ENCODE measurements at places on chromosomes 11 and 22.

DNA sequence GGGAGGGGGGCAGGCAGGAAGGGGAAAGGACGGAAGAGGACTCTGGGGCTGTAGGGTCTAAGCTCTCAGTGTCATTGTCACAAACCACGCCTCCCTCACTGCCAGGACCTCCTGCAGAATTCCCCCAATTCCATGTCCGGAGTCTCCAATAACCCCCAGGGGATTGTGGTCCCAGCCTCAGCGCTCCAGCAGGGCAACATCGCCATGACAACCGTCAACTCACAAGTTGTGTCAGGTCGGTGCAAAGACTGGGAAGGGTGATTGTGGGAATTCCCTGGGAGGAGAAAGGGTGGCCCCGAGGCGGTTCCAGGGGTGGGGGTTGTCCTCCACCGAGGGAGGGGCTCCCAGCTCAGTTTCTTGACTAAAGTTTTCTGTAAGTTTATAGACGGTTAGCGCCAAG lies 86.0 kb downstream of the FEZ1 start:
- DNase-seq = no peak

- no peak for DNase-seq
Measured at GRCh38 chr11:80773919-80774318, 1333.1 kb upstream of the TENM4 start.

DNA sequence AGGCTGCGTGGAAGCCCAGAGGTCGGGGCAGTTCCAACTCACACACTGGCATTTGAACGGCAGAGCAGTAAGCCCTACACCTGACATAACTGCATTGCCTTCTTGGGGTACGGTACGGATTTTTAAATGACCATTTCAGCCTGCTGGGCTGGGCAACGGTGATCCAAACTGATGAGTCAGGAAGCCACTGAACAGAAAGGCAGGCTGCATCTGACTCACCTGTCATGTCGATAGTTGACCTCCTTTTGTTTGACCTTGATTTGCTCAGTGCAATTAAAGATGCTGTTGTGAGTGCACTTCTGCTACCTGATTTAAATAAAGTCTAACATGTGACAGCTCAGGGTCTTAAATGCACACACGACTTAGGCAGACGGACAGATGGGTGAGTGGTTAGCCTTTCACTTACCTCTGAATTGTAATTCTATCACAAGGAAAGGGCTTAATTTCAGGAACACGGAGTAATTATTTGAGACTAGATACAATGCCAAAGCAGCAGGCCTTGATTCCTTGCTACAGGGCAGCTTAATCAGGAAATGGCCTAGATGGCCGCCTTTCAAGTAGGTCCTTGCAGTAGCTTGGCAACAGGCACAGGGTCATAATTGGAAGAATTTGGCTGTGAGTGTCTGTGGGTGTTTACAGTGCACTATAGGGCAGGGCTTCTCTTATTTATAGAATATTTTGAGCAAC lies 52.2 kb downstream of the BMAL1 start:
- DNase-seq = peak; percentile 16

DNA sequence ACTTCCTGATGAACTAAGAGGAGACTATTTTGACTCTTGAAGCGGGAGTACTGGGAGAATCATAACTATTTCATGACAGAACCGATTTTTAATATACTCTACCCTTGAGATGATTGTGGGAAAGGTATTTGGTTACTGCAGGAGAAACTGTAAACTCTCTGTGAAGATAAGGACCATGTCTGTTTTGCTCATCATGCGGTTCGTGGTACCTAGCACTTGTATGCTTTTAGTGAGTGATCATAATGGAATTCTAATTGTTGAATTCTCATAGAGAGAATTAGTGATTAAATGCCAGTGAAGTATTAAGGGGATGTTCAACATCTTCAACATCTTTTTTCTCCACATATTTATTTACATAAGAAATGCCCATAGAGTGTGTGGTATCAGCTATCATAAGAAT lies 11.4 kb downstream of the AASDHPPT start:
- DNase-seq = no peak

DNA sequence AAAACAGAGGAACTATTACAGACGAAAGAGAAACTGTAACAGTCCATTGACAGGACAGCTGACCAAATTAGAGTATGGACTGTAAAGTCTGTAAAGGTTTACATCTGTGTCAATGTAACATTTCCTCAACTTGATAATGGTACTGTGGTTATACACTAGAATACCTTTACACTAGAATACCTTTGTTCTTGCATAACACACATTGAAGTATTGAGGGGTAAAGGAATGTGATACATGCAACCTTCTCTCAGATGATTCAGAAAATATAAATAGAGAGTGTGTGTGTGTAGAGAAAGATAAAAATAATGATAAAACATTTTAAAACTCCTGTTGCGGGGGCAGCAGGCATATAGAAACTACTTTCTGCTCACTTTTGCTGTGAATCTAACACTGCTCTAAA lies 5.6 kb upstream of the EEF1G start:
- DNase-seq = no peak

- DNase-seq = no peak
Measured at GRCh38 chr11:35103366-35104208, 35.4 kb upstream of the CD44 start.

- DNase-seq = peak; percentile 54
Measured at GRCh38 chr22:23225724-23226496, 45.6 kb downstream of the BCR start.

DNA sequence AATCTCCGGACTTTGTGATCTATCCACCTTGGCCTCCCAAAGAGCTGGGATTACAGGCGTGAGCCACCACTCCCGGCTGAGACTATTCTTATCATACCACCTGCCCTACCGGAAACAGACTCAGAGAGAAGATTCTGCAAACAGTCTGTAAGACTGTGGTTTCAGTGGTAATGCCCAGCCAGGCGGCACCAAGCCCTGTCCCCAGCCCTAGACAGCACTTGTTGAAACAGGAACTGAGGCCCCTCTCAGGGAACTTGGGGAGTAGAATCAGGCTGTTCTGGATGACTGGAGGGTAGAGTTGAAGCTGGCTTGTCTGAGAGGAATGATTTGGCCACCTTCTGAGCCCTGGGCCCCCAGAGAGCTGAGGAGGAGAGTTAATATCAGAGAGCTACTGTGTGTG lies 1.3 kb upstream of the INSC start:
- no peak for DNase-seq

DNA sequence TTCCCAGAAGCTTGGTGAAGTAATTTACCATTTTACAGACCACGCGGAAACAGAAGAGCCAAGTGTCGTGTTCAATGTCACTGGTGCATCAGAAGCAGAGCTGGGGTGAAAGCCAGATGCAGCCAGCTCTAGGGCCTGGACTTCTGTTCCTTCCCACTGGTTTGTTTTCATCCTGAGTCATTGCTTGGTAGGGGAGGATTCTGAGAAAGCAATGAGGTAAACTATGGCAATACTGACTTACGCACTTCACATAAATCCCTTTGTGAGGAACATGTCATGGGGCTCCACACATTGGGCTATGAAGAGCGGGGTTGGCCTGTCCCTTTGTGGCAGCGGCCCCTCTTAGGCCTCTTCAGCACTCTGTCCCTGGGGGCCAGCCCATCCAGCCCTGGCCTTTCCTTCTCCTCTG lies 52.4 kb upstream of the RBFOX2 start:
- DNase-seq = no peak

DNA sequence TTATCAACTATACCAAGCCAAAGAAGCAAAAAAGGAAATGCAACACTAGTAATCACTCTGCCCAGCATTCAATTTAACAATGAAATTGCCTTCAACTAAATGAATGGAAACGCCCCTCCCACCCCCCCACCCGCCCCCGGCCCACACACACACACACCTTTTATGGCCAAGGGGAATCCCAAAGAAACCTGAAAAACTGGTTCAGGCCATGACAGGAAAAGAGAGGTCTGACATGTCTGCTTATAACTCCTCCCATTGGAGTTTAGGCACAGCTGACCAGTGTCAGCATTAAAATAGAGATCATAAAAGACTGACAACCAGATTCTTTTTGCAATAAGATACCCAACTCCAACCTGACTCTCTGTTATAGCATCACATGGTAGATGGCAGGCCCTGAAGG lies 42.6 kb downstream of the ACER3 start:
- DNase-seq = no peak

DNA sequence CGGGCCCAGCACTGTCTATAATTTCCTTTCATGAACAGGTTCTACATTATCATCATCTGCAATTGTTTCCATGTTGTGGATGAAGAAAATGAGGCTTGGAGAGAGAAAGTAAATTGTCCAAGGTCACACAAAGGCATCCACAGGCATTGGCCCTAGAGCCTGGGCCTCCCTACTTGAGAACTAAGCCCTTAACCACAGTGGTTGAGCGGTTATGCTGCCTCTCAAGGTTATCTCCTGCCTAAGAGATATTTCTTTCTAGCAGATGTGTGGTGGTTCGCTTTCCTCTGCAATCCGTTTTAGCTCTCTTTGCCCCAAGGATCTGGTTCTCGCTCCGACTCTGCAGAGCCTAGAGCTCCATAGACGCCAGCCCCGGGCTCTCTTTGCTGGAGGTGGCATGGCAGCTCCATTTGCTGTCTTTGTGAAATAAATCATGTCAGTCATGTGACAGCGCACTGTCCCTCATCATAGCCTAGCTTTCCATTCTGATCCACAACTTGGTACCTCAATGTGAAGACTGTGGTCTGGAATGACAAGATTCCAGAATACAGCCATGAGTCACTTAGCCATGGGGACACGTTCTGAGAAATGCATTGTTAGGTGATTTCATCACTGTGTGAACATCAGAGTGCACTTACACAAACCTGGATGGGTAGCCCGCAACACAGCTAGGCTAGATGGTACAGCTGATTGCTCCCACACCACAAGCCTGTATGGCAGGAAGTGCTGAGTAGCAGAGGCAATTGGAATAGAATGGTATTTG lies 27.2 kb downstream of the RPS6KA4 start:
- no peak for DNase-seq

DNA sequence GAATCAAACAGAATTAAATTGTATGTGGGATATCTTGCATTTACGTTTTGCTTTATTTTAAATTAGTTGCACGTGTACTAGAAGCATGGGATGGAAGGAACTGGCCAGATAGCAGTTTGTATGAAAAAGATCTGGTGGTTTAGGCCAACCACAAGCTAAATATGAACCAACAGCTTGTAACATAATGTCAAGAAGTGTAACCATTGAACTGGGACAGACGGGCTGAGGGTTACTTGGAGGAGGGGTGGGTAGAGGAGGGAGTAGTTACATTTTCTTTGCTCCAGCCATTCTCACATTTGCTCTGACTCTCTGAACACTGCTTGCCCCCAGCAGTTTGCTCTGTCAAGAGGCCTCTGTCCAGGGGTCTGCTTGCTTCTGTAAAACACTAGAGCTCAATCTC lies 31.7 kb upstream of the CXCR5 start:
- DNase-seq = no peak

GRCh38 chr11:126355324-126355925 lies at the start of gene ST3GAL4:
Gene ST3GAL4 (plus strand): TSS chr11:126355686. CDS start chr11:126406156, 50,470 bp downstream.
- DNase-seq = peak; percentile 60

- no peak for DNase-seq
Measured at GRCh38 chr11:3627291-3627690, 14.5 kb downstream of the ART5 start.

- no peak for DNase-seq
Measured at GRCh38 chr11:116990811-116991210, 107.4 kb downstream of the SIK3 start.

GRCh38 chr11:109019342-109019936 lies 354.6 kb downstream of the DDX10 start:
- DNase-seq = no peak

GRCh38 chr11:26621132-26621531 lies 49.1 kb upstream of the MUC15 start:
- DNase-seq = no peak

DNA sequence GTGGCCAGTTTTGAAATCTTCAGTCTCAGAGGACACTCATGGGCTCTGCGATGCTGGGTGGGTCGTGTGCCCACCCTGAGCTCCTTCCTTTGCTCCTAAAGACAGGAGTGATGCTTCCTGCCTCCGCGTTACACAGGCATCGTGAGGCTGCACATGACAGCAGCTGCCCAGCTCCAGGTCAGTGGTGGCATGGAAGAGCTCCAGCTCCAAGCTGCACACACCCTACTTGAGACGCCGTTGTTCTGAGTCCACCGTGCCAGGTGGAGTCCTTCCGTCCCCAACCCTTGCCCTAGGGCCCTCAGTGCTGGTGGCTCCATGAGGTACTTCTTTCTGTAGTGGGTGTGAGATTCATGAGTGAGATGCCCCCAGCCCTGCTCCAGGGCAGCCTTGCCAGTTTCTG lies 794.1 kb downstream of the BRD1 start:
- no peak for DNase-seq

DNA sequence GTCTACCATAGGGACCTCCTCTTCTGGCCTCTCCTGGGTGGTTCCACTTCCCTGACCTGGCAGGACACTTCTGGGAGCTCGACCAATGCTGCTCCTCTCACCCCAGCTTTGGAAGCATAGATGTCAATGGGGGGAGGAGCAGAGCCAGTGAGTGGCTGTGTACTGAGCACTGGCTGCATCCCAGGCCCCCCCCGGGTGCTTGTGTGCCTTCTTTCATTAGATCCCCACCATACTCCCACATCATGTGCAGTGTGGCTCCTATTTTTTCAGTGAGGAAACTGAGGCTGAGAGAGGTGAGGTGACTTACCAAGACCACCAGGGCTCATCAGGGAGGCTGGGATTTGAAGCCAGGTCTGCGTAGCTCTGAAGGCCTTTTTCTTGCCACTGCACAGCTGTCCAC lies 44.3 kb downstream of the LRRC32 start:
- DNase-seq = no peak

GRCh38 chr11:107780775-107781174 lies 68.9 kb upstream of the SLN start:
- no peak for DNase-seq

- DNase-seq = no peak
Measured at GRCh38 chr11:102453302-102453695, 734 bp upstream of the TMEM123 start.

- DNase-seq = no peak
Measured at GRCh38 chr22:26404851-26405421, 24.1 kb upstream of the ASPHD2 start.

DNA sequence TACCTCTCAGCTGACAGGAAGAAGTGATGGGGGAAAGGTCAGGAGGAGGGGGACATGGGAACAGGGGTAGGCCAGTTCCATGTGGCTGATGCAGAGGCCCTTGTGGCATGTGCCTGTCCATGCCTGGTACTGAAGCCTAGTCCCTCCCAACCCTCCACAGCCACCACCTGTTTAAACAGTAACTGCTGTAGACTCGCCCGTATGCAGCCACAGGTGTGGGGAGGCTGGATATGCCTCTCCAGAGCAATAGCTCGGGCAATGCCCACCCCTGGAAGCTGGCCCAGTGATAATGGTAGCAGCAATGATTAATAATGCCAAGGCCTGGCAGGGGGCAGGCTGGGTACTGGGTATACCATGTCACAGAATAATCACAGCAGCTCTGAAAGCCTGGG lies 2.3 kb downstream of the SMTN start:
- DNase-seq = no peak

GRCh38 chr22:26619510-26619909 lies 1.7 kb upstream of the CRYBB1 start:
- DNase-seq = no peak

DNA sequence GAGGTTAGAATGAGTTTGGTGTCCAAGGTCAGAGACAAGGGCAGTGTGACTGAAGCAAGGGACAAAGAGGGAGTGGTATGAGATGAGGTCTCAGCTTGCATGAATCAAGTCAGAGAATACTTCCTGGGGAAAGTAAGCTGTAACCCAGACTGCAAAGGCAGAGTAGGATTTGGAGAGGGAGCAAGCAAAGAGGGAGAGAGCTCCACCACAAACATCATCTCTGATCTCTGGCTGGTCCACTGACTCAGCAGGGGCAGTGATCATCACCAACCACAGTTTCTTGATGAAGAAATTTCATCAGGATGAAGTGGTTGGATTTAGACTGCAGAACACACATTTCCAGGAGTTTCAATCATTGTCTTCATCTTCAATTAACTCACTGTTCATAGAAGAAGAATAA lies 54.9 kb upstream of the HMGXB4 start:
- no peak for DNase-seq

- peak; percentile 76 for DNase-seq
Measured at GRCh38 chr22:18075720-18076497, 1.9 kb upstream of the PEX26 start.

Data from CD4-positive, alpha-beta T cell treated with Interleukin-4 for 4 hours (primary cell).